ENCODE measurements at places on chromosomes 2 and 18.

DNA sequence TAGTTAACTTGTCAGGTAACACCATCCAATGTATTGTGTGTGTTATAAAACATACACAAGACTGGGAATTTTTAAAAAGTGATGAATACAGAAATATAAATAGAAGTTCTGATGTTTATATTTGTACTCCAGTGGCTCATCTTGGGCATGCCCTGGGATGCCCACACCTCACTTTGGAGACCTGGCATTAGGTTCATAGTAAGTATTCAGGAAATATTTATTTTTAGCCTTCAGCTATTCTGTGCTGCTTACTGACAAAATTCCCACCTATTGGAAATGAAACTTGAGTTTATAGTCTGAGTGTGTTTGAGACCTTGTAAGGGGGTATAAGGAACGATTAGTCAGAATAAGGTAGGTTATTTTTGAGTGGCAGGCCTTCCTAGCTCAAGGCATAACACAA lies 67.5 kb downstream of the MYO1B start:
- DNase-seq: no peak

- no peak for DNase-seq
Measured at GRCh38 chr18:371609-371982, 103.7 kb upstream of the THOC1 start.

- DNase-seq: no peak
Measured at GRCh38 chr2:233823731-233824121, 30.6 kb downstream of the HJURP start.

GRCh38 chr2:137202318-137202717 lies 437.0 kb downstream of the THSD7B start:
- DNase-seq: no peak
